ENCODE measurements at places on chromosomes 1 and 21. TPM values are rescaled to one million over a fixed set of nuclear protein-coding genes. Genes with fewer than 3 reads are reported as not detected.

LRRC53 gene
- total RNA-seq, result not detected

TMEM82 gene
- not detected for total RNA-seq

CLDN19 gene
- not detected for total RNA-seq

SPATA17 gene
- total RNA-seq, result under 0.01 TPM

S100A8 gene
- not detected for total RNA-seq

NFYC gene
- total RNA-seq, result 22.1 TPM

PER3 gene
- 6.6 TPM for total RNA-seq

HHAT gene
- total RNA-seq, result 4.2 TPM

FAM72B gene
- 1.5 TPM for total RNA-seq

HP1BP3 gene
- 215 TPM for total RNA-seq

NFIA gene
- 5.9 TPM for total RNA-seq

RIPPLY3 gene
- not detected for total RNA-seq

IL20 gene
- 0.44 TPM for total RNA-seq

DCDC2B gene
- total RNA-seq, result not detected

SH2D2A gene
- not detected for total RNA-seq

MCOLN3 gene
- 0.29 TPM for total RNA-seq

SPATA45 gene
- total RNA-seq, result not detected

FALEC gene
- not detected for total RNA-seq

COX20 gene
- total RNA-seq, result 14.9 TPM

PLA2G2D gene
- not detected for total RNA-seq

ASCL5 gene
- not detected for total RNA-seq

ETV3L gene
- total RNA-seq, result not detected

SIM2 gene
- total RNA-seq, result 0.44 TPM

KANK4 gene
- not detected for total RNA-seq

ACOT7 gene
- total RNA-seq, result 57.3 TPM

SPRR2F gene
- not detected for total RNA-seq

FMO3 gene
- total RNA-seq, result not detected

PRELP gene
- 0.14 TPM for total RNA-seq

SPRR2G gene
- total RNA-seq, result not detected

LYPD8 gene
- not detected for total RNA-seq

KMO gene
- not detected for total RNA-seq

SDHC gene
- 49.0 TPM for total RNA-seq

IL12RB2 gene
- total RNA-seq, result not detected

AK4 gene
- total RNA-seq, result 1.7 TPM

LENEP gene
- 0.86 TPM for total RNA-seq

PTPN14 gene
- total RNA-seq, result 106 TPM

RPE65 gene
- not detected for total RNA-seq

ELF3 gene
- total RNA-seq, result 0.29 TPM

FCRL4 gene
- not detected for total RNA-seq
